ENCODE measurements at places on chromosomes 4 and X.

- no peak for DNase-seq
Observed at GRCh38 chr4:94764069-94764468, 6.3 kb downstream of the BMPR1B start.

GRCh38 chrX:154305541-154306205 is 10.1 kb downstream of the TKTL1 start:
- no peak for DNase-seq

DNA sequence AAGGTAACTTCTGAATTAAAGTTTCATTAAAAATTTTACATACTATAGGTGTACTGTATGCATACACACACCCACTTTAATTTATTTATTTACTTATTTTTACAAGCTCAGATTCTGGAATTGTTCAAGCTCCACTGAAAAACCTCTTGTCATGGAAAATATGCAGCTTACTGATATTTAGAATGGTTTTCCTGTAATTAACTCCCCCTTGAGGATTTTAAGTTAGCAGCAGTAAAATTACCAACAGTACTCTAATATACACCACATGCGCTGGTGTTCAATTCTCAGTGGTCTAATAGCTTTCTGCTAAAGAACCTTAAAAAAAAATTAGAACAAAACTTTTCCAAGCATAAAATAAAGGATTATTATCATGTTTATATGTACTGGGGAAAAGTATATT is 12.0 kb downstream of the MAB21L2 start:
- DNase-seq = no peak

- DNase-seq = no peak
Observed at GRCh38 chr4:164768516-164768915, 14.6 kb downstream of the SMIM31 start.

DNA sequence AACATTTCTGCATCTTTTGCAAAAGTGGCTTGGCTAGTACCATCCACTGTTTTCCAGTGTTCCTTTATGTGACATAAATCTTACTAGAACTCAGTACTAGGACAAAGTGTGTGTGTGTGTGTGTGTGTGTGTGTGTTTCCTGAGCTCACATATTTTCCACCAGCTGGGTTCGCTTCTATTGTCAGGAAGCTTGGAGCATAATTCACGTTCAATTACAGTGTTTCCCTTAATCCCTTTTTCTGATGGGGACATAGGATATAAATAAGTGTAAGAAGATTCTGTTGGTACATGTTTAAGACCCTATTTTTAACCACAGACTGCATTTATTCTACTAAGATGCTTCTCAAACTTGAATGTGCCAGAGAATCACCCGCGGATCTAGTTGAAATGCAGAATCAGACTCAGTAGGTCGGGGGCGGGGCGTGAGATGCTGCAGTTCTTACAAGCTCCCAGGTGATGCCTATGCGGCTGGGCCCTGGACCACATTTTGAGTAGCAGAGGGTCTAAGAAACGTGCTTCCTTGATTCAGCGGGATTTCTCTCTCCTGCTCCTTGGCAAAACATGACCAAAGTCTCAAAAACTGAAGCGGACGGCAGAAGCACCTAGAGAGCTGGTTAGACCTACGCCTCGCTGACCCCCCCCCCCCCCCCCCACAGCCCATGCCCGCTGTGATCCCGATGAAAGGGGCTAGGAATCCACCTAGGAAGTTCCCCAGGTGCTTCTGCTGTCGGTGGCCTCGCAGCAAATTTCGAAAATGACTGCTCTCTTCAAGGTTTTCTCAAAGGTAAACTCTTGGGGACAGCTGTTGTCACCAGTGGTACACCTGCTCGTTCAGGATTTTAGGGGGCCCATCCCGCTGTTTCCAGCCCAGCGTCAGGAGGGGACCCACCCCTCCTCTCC is 797 bp downstream of the CD99L2 start:
- peak; percentile 10 for DNase-seq

DNA sequence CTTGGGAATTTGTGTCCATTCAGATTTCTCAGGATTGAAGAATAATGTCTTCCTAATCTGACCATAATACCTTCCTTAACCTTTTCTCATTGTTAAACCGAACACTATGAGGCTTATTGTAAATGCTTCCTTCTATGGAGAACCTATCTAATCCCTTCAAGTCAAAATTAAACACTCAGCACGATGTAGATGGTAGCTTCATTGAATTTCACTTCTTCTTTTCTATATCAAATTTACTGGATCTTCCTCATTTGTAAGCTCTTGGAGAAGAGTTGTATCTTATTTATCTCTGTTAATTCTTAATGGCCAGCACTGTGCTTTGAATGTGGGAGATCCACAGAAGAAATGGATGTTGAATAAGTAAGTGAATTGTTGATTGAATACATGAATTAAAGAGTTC is 109.0 kb upstream of the RAPGEF2 start:
- DNase-seq = no peak

GRCh38 chr4:7247521-7247920 is 55.2 kb downstream of the SORCS2 start:
- no peak for DNase-seq

GRCh38 chrX:50697691-50698090 is 116.3 kb downstream of the SHROOM4 start:
- no peak for DNase-seq

DNA sequence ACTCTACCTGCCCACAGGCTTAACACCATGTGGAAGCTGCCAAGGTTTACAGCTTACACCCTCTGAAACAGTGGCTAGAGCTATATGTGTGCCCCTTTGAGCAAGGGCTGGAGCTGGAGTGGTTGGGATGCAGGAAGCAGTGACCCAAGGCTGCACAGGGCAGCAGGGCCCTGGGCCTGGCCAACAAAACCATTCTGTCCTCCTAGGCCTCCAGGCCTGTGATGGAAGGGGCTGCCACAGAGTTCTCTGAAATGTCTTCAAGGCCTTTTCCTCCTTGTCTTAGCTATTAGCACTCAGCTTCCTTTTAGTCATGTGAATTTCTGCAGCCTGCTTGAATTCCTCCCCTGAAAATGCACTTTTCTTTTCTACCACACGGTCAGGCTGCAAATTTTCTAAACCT is 84.9 kb downstream of the IL13RA2 start:
- no peak for DNase-seq

Measured in naive B cell (primary cell).